ENCODE measurements at places on chromosomes 2 and 18.

GRCh38 chr2:218816561-218817011, 15.0 kb downstream of the PRKAG3 start:
- DNase-seq, result no peak

DNA sequence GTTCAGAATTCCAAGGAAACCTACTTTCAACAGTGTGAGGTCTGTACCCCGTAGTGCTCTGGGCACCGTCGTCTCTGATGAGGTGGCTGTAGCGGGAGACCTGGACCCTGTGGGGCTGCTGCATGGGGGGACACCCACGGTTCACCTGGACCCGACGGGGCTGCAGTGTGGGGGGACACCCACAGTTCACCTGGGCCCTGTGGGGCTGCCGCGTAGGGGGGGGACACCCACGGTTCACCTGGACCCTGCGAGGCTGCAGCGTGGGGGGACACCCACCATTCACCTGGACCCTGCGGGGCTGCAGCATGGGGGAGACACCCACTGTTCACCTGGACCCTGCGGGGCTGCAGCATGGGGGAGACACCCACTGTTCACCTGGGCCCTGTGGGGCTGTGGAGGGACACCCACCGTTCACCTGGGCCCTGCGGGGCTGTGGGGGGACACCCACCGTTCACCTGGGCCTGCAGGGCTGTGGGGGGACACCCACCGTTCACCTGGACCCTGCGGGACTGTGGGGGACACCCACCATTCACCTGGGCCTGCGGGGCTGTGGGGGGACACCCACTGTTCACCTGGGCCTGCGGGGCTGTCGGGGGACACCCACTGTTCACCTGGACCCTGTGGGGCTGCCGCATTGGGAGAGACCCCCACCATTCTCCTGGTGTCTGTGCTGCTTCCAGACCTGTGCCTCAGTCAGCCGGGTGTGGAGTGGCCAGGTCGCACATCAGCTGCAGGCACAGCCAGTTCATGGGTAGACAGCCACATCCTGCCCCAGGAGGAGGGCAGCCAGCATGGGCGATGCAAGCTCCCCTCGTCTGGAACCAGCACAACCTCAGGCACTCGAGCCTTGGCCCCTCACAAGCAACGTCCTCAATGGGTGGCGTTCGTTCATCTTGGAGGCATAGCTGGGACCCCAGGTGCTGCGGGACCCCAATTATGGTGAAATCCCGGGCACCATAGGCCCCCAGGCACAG, 114.5 kb downstream of the TMEM18 start:
- no peak for DNase-seq

DNA sequence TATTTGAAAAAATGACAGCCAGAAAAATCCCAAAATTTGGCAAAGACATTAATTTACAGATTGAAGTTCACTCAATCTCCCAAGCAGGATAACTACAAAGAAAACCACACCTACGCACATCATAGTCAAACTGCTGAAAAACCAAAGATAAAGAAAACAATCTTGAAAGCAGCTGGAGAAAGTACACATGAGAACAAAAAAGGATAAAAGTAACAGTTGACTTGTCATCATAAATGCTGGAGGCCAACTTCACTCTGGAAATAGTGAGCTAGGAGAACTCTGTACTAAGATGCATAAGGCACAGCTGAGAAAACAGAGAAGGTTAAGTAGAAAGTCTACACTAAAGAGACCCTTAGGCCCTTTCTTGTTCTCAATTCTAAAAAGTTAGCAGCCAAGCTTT, 73.1 kb downstream of the TLK1 start:
- DNase-seq, result no peak

DNA sequence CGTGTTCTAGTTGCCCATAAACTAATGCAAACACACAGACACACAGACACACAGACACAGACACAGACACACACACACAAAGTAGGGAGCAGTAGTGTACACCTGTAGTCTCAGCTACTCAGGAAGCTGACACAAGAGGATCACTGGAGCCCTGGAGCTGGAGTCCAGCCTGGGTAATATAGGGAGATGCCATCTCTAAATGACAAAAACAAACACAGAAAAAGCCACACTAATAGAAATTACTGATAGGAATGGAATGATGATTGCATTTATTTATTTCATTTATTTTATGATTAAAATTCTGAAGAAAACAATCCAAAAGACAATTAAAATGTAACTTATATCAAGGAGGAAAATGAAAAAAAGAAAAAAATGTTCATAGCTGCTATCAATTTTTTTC, 30.8 kb downstream of the TCF4 start:
- no peak for DNase-seq

GRCh38 chr2:51322613-51323012, 290.7 kb upstream of the NRXN1 start:
- no peak for DNase-seq

GRCh38 chr2:60047944-60048525, 505.4 kb downstream of the BCL11A start:
- no peak for DNase-seq

DNA sequence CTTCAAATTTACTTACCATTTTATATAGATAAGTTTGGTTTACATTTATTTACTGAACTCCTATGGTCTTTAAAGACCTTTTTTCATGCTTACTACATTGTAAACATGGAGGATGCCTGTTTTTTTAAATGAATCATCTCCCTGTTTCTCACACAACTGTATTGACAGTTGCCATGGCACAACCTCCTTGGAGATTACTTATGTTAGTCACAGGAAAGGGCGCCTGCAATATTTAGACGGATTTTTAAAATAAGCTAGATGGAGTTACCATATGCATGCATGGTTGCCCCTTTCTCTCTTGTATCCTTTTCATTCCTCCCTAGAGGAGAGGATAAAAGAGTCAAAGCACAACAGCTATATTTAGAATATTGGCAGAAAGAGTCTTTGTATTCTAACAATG, 34.8 kb upstream of the CCDC102B start:
- no peak for DNase-seq

DNA sequence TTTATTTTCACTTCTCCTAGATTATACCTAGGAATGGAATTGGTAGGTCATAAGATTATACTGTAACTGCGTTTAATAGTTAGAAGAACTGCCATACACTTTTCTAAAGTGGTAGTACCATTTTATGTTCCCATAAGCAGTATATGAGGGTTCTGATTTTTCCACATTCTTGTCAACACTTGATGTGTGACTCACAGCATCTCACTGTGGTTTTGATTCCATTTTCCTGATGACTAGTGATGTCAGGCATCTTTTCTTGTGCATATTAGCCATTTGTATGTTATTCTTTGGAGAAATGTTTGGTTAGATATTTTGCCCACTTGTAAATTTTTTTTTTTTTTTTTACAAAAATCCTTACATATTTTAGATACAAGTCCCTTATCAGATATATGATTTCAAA, 2.3 kb downstream of the DCAF17 start:
- DNase-seq, result no peak

DNA sequence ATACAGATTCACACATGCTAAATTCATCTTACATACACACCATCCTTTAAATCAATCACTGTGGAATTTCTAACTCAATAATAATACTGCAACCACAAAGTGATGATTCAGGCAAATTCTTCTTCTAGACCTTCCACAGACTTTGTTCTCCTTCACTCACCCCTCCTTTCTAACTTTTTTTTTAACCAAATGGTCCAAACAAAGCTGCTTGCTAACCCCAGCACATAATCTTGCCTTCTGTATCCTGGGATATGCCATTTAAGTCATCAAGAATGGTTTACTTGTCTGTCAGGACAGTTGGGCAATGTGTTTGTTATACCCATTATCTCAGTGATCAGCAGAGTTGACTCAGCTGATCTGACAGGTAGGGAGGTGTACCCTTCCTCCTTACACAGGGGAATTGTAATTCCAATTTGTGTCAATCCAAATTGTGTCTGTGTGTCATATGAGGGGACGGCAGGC, 10.0 kb downstream of the SLC40A1 start:
- no peak for DNase-seq

DNA sequence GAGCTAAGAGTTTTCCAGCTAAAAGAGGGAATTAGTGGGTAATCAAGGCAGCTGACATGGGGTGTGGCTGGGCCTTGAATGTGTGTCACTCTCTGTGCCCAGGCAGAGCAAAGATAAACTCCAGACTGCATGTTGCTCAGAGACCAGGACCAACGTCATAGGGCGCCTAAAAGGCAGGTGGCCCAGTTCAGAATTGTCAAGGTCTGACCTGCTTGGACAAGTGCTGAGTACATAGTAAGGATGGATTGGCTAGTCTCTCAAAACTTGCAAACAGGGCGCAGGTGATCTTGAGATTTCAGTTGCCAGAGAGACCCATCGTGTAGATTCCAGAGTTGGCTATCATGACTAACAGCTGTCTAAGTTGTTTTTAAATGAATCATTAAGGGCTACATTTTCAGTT, 19.0 kb downstream of the CLUL1 start:
- no peak for DNase-seq

GRCh38 chr2:88187927-88188326, 17.8 kb downstream of the THNSL2 start:
- DNase-seq, result no peak

DNA sequence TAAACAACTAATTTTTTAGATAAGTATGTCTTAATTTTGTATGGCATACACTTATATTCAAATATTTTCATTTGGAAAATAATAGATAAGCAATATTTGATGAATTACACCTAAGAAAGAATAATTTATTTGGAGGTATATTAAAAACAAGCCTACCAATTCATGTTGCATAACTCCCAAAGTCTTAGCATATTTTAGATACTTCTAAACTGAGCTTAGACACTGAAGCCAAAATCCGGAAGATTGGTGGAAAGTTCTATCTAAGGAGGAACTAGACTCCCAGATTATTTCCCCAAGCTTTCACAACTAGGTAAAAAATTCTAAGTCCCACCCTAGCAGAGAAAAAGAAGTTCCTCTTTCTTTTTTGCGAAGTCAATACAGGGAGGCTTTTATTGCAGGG, 221.0 kb upstream of the MMADHC start:
- DNase-seq, result peak; percentile 79

- DNase-seq, result no peak
These were observed 556.2 kb downstream of the THSD7B start for GRCh38 chr2:137321566-137321965.

DNA sequence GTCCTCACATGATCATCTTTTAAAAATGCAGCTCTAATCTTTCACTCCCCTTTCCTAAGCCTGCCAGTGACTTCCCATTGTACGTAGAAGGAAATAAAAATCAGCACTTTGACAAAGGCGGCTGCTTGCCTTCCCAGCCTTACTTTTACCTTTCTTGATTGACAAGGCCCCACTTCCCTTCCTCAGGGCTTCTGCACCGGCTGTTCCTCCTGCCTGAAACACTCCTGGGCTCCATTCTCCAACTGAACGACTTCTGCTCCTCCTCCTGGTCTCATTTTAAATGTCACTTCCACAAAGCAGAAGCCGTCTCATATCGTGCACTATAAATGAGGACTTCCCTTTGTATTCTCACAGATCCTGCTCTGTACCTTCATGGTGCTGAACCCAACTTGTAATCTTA, 56.1 kb downstream of the OSBPL6 start:
- DNase-seq, result peak; percentile 7

- DNase-seq, result no peak
These were observed 31.7 kb downstream of the ATP6V1C2 start for GRCh38 chr2:10753156-10753555.

DNA sequence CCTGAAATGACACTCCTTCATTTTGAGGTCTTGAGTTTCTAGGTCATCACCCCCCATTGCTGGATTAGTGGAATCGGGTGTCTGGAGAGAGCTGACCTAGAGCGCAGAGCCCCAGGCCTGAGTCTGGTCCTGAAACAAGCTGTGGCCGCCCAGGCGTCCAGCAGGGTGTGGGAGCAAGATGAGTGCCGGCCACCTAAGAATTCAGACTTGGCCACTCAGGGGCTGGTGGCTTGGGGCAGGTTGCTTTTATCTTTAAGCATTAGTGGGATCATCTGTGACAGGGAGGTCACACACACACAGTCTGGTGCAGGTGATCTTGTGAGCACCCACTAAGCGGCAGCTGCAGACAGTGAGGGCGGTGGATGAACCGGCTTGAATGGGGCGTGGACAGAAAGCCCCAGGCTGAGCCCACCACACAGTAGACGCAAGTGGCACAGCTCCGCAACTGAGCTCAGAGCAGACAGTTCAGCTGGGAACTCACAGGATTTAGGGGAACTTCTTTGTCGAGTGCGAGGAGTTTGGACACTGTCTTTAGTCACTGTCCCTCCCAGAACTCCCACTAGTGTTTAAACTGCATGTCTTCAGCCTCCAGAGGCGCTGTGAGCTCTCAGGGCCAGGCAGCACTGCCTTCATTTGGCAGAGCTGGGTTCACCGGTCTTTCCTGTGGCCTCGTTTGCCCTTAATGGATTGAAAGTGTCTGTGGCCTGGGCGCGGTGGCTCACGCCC, 21.5 kb downstream of the ITGB1BP1 start:
- DNase-seq, result no peak

DNA sequence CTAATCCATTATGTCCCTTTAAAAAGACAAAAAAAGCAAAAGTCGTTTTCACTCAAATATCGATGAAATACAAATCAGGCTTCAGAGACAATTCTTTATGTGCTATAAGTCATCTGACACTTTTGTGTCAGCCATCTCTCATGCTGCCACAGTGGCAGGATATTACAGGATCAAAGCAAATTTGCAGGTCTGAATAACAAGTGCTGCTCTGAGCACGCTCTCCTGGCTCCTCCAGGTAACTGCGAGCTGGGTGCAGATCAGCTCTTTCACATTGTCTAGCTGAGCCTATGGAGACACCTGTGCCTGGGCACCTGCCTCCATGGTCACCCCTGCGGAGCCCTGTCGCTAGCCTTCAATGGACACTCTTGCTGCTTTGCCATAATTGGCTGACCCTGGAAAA, 250.2 kb upstream of the RAB12 start:
- DNase-seq, result no peak

DNA sequence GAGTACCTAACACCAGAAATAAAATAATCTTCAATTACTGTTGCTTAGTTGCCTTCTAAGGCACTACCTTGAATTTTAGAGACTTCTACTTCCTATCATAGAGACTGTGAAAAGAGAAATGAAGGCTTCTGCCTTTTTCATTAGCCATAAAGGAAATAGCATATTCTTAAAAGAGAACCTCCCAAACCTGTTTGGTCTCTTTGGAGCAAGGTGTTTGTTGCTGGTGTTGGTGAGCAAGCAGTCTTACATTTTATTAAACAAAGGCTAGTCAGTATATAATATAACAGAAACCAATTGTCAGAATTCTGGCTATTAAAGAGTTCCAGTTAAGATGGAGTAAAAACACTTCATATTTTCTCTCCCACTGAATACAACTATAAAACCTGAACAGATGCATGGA, 116.4 kb downstream of the TAF4B start:
- DNase-seq, result no peak

DNA sequence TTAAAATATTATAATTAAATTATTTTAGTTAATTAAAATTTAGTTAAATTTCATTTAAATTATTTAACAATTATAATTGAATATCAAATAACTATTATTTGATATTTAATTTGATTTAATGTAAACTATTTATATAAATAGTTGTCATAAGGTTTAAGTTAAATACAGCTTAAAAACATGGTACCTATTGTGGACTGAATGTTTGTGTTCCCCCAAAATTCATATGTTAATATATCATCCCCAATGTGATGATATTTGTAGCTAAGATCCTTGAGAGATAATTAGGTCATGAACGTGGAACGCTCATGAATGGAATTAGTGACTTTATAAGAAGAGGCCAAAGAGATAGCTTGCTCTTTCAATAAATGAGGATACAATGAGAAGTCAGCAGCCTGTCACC, 505.7 kb upstream of the LRATD1 start:
- no peak for DNase-seq

GRCh38 chr2:14925471-14925870, 293.0 kb downstream of the LRATD1 start:
- DNase-seq, result no peak
